Glutamatergic neuron (in vitro differentiated cells): ENCODE measurements at places on chromosomes 1 and 21. TPM values are rescaled to one million over a fixed set of nuclear protein-coding genes. Genes with fewer than 3 reads are reported as not detected.
A peak's percentile ranks its signal among the peaks of the same experiment; 100 is the strongest.

- no peak for DNase-seq
- H3K27ac ChIP-seq: no peak overlapping the region
- H3K4me1 ChIP-seq: no peaks in the 10 kb centered on the region
- H3K4me3 ChIP-seq: no peak overlapping the region
- H3K36me3 ChIP-seq: no peaks in the 10 kb centered on the region
- H3K27me3 ChIP-seq: no peaks in the 10 kb centered on the region
Measured at GRCh38 chr1:53987880-53988279, 30.1 kb downstream of the LDLRAD1 start.

- H3K27me3 ChIP-seq: no peaks in the 10 kb centered on the region
- H3K36me3 ChIP-seq: no peaks in the 10 kb centered on the region
- H3K4me3 ChIP-seq: no peak overlapping the region
- H3K4me1 ChIP-seq: peaks cover 3% of the 10 kb centered on the region
- DNase-seq: no peak
Measured at GRCh38 chr1:175268720-175269119, 76.1 kb upstream of the KIAA0040 start.

GRCh38 chr1:87250336-87250735 lies 78.3 kb upstream of the LMO4 start:
- H3K4me1 ChIP-seq: no peaks in the 10 kb centered on the region
- peaks cover 5% of the 10 kb centered on the region for H3K36me3 ChIP-seq
- no peak overlapping the region for H3K4me3 ChIP-seq
- H3K27me3 ChIP-seq: no peaks in the 10 kb centered on the region

GRCh38 chr1:246068619-246069509 lies 438.2 kb downstream of the SMYD3 start:
- H3K4me3 ChIP-seq: no peak overlapping the region
- no peak overlapping the region for H3K27ac ChIP-seq
- peaks cover 24% of the 10 kb centered on the region for H3K4me1 ChIP-seq

DNA sequence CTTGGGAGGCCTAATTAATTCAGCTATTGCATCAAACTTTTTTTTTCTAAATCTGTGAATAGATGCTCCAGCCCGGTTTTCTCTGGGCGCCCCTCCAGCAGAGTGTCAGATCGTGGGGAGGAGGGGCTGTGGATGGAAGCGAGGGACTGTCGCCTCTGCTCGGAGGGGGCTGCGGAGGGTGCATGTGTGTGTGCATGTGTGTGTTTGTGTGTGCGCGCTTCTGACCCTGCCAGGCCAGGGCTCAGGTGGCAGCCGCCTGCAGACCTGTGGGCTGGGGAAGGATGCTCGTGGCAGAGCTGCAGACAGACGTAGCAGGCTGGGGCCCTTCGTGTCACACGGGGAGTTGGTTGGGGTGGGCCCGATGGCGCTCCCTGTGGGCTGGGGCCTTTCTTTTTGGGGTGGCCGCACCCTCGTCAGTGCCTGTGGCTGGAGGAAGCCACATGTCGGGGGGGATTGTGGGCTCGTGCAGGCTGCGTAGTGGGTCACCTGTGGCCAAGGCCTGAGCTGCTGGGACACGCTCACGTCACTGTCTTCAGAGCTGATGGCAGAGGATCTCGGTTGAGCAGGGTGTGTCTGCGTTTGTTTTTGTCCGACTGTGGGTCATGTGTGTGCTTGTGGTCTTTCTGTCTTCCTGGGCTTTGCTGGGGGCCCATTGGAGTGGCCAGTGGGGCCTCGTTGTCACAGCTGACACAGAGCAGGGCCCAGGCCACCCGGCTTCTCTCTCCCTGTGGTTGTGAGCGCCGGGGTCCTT lies 2.8 kb downstream of the SKI start:
- peaks cover 40% of the 10 kb centered on the region for H3K27me3 ChIP-seq
- peaks cover 30% of the 10 kb centered on the region for H3K4me1 ChIP-seq
- peak overlapping the region; percentile 95 for H3K27ac ChIP-seq
- H3K4me3 ChIP-seq: peak overlapping the region; percentile 99

- no peak overlapping the region for H3K27ac ChIP-seq
- H3K36me3 ChIP-seq: peaks cover 6% of the 10 kb centered on the region
- no peak overlapping the region for H3K4me3 ChIP-seq
- peaks cover 15% of the 10 kb centered on the region for H3K4me1 ChIP-seq
Measured at GRCh38 chr1:64844609-64845008, 99.7 kb downstream of the RAVER2 start.

- H3K4me1 ChIP-seq: peaks cover 10% of the 10 kb centered on the region
- no peak overlapping the region for H3K27ac ChIP-seq
- peaks cover 7% of the 10 kb centered on the region for H3K27me3 ChIP-seq
- no peak overlapping the region for H3K4me3 ChIP-seq
Measured at GRCh38 chr1:14994841-14995437, 158.6 kb upstream of the TMEM51 start.

- H3K4me3 ChIP-seq: no peak overlapping the region
- H3K4me1 ChIP-seq: no peaks in the 10 kb centered on the region
- H3K27ac ChIP-seq: no peak overlapping the region
- H3K36me3 ChIP-seq: peaks cover 4% of the 10 kb centered on the region
- no peak for DNase-seq
Measured at GRCh38 chr1:20578721-20579395, 10.0 kb upstream of the CDA start.

NBPF4 gene
- total RNA-seq: not detected

S100B gene
- total RNA-seq: not detected
